ENCODE measurements at places on chromosomes 16 and 17. TPM values are rescaled to one million over a fixed set of nuclear protein-coding genes. Genes with fewer than 3 reads are reported as not detected.

- H3K4me3 ChIP-seq: peak overlapping the region; percentile 67
- H3K4me1 ChIP-seq: peaks cover 33% of the 10 kb centered on the region
- no peak overlapping the region for H3K27ac ChIP-seq
- peaks cover 60% of the 10 kb centered on the region for H3K27me3 ChIP-seq
These were observed 2.2 kb downstream of the IRX3 start for GRCh38 chr16:54284319-54284930.

GRCh38 chr17:61414141-61414935, 14.7 kb downstream of the TBX2 start:
- peaks cover 27% of the 10 kb centered on the region for H3K4me1 ChIP-seq
- no peaks in the 10 kb centered on the region for H3K27me3 ChIP-seq
- peak; percentile 75 for DNase-seq
- H3K36me3 ChIP-seq: no peaks in the 10 kb centered on the region

GRCh38 chr17:10993126-10993525, 155.2 kb upstream of the PIRT start:
- H3K27me3 ChIP-seq: no peaks in the 10 kb centered on the region
- H3K36me3 ChIP-seq: peaks cover 2% of the 10 kb centered on the region
- DNase-seq: no peak
- H3K4me3 ChIP-seq: no peak overlapping the region
- H3K4me1 ChIP-seq: no peaks in the 10 kb centered on the region
- H3K27ac ChIP-seq: no peak overlapping the region

The ZNF500 gene
- 13.1 TPM for total RNA-seq

The ABCC1 gene
- 118 TPM for total RNA-seq

All from chondrocyte (in vitro differentiated cells).